ENCODE measurements at places on chromosomes 6 and 20.

DNA sequence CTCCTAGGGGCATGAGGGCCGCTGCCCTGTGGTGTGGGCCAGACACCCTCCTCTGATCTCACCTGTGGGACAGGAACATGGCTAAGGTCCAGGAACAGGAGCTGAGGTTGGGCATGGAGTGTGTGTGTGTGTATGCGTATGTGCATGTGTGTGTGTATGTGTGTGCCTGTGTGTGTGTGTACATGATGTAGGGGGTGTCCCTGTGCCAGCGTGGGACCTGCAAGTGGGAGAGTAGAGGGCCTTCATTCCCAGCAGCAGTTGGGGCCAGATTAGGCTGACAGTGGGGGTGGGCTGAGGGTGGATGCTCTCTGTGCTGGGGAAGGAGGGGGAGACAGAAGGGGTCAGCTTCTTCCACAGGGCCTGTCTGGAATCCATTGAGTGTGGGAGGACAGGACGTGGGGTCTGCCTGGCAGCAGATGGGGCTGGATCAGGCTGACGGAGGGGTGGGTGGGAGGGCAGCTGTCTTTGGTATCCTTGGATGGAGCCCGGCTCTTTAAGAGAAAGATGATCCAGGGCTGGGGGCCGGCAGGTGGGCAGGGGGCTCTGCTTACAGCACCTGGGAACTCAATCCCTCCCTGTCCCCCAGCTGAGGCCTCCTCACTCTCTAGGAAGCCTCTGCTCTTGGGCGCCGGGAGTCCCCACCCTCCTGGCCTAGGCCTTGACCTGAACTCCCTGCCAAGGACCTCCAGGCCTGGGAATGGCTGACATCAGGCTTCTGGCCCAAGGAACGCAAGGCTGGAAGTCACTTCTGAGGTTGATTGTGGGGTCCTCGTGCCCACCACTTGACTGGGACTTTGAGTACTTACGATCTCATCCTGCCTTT, 44.0 kb downstream of the SPDEF start:
- no peak for DNase-seq

DNA sequence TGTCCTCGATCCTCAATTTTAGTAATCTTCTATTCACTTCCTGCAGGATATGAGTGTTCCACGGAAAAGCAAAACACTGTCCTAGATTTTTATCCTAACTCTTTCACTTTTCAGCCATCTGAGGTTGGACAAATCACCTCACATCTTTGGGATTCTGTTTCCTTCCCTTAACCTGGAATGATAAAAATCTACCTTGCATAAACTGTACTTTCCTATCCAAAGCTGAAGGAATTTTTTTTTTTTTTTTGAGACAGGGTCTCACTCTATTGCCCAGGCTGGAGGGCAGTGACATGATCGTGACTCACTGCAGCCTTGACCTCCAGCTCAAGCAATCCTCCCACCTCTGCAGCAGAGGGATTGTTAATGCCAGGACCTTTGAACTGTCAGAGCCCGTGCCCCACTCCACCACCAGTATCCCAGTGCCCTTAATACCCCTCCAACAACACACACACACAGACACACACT, 20.5 kb downstream of the CAPN11 start:
- no peak for DNase-seq

DNA sequence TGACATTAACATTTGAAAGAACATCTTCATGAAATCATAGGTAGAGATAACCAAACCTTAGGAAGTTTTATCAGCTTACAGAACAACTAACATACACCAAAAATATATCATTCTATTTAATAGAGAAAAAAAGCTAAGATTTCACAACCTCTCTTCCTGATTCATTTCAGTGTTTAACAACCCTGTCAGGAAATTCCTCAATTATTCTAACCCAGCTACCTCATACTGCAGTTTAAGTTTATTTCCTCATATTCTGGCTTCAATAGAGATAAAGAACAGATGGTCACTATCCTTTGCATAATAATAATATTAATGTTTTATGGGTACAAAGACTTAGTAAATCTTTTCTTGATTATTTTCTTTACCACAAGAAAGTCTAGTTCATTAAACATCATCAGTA, 112.9 kb upstream of the HSF2 start:
- DNase-seq: no peak

GRCh38 chr20:37356961-37357371, 11.0 kb downstream of the SRC start:
- no peak for DNase-seq

GRCh38 chr6:137699031-137699683, 167.9 kb upstream of the TNFAIP3 start:
- no peak for DNase-seq

DNA sequence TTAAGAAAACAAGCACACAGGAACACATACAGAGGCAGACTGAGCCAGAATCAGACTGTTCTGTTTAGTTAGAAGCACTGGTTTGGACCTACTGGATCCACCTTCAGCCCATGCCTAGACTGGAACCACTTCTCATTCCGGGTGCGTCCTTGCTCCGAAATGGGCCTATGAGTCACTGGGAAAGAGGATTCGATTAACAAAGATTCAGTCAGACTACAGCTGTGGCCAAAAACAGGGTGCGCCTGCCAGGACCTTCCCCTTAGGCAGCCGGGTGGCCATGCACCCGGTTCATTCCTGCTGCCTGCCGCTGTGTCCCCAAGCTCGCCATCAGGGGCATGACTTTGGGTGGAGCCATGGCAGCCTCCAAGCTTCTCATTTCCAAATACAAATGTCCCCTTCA, 14.5 kb upstream of the KCNK5 start:
- DNase-seq: no peak

All from CD4-positive, alpha-beta T cell treated with Interleukin-17A for 4 hours (primary cell).